Stimulated activated naive B cell treated with anti-CD40 and anti-IgM and Interleukin-4, amounts not matched to agents 10 μg/mL and 1 μg/mL and 100 μg/mL, for 72 hours (primary cell): ENCODE measurements at places on chromosomes 11 and 22.

GRCh38 chr11:82315093-82315492 lies 418.6 kb downstream of the FAM181B start:
- no peak for DNase-seq

DNA sequence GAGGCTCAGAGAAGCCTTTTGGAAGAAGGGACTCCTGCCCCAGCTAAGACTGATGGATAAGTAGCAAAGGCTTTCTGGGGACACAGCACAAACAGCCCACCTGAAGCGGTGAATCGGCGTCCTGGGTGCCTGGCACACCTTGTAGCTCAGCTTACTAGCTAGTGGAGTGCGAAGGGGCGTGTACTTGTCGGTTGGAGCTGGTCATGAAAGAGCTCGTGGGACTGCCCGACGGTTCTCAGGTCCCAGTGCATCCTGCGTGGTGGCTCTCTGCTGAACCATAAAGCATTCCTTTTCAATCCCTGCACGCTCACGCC lies 690 bp upstream of the UVRAG start:
- DNase-seq, result no peak

DNA sequence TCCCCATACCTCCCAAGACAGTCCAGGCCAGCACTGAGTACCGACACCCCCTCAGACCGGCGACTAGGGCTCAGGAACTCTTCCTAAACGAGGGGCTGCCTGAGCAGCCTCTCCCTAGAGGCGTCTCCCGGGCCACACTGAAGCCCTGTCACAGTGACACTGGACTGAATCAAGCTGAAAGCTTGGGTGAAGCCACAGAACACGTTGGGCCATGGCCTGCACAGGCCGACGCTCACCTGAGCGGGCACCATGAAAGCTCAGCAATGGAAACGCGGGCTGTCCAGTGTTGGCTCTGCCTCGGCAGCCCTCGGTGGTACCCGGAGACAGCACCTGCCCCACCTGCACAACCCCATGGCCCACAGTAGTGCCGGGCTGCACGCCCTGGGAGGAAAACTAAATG lies 42.7 kb upstream of the MOB2 start:
- DNase-seq, result no peak

DNA sequence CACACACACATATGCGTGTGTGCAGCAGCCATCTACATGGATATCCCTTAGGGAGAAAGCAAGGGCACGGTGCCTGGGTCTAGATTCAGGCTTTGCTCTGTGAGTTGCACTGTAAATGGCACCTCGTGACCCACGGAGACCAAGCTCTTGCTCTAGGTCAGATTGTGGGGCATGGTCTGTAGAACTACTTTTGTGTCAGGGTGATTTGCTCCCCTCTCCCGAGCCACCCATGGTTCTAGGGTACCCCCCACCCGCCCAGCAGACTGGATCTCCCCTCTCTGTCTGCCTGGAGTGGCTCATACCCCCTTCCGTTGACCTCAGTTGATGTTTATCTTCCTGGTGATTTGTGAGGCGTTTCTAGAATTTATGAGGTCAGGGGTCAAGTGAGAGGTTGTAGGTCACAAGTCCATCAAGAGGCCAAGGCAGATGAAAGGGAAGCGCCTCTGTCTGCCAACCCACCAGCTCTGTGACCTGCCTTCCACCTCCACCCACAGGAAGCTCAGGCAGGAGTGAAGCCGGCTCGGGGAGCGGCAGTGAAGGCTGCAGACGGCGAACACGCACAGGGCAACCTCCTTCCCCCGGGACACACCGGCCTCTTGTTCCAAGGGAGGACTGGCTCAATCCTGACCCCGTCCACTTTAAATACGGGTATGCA lies 76.2 kb upstream of the TTLL12 start:
- DNase-seq, result peak; percentile 34

- no peak for DNase-seq
Measured at GRCh38 chr11:39712581-39712980, 1746.9 kb downstream of the LRRC4C start.

DNA sequence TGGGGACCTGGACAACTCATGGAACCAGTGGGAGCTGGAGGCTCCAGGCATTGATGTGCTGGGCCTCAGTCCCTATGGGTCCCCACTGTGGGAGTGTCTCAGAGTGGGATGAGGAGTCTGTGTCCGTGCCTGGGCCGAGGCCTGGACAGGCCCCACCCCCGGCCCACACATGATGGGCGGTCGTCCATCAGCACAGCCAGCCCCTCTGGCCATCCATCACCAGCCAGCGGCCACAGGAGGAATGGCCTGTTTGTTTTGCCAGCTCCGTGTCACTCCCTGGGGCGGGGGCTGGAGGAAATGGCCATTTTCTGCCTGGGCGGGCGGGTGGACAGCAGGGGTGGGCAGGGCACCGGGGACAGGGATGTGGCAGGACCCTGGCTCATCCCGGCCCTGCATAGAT lies 13.0 kb upstream of the TBX1 start:
- DNase-seq, result no peak
